NCI-H2081 (cell line): ENCODE measurements at places on chromosomes 1 and 21.

DNA sequence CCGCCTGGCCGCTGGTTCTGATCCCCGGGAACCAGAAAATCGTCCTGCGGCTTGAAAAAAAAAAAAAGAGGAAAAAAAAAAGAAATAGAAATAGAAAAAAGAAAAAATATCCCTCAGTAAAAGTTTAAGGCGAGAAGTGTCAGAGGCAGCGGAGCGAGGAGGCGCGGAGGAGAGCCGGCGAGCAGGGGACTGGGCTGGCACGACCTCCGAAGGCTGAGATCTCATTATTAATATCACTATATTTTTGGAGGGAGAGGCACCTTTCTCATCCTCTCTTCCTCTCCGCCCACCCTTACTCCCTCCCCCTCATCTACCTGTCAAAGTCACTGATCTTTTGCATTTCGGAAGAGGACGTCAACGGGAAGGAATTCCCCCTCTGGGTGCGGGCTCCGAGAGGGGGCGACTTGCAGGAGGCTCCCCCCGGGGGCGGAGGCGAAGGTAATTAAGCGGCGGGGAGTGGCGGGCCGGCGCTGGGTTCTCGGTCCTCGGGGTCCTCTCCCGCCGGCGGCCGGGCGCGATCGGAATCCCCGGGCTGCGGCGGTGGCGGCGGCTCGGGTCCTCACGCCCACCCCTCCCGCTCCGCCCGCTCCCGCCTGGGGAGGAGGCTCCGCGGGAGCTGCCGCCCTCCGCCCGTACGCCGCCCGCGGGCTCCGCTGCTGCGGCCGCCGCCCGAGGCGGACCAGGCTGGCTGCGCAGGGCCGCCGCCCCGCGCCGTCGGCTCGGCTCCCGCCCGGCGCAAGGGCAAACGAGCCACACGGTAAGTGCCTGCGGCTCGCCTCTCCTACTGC lies at the start of gene NTNG1:
TSS of gene NTNG1 (plus strand) at position 337 of the 788 bp plus-strand sequence.
- DNase-seq: peak; percentile 54

- DNase-seq: no peak
These were observed 1.7 kb downstream of the SERTAD4 start for GRCh38 chr1:210234329-210234757.

- DNase-seq: peak; percentile 32
These were observed at the start of gene BACE2 for GRCh38 chr21:41167348-41168342. Gene BACE2, plus strand, starts transcription at chr21:41168160. Its CDS starts 104 bp downstream, at chr21:41168264.

DNA sequence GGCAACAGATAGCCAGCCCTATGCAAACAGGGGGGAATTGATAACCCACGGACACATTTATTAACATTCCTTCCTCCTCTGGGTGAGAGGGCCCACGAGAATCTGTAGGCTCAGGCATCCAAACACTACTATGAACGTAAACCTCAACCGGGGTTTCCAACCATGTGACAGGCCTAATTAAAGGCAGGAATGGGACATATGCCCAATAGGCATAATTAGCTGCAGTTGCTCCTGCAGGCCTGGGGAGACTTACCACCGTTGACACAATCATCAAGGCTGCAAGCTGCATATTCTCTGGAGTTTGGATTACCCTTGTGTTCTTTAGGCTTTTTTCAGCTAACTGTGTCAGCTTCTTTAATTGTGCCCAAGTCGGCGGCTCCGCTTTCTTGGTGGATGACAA lies 22.2 kb upstream of the GBP1 start:
- no peak for DNase-seq

GRCh38 chr1:167455786-167456446 lies 62.4 kb downstream of the CD247 start:
- no peak for DNase-seq
